ENCODE measurements at places on chromosomes 3 and 15.
A peak's percentile ranks its signal among the peaks of the same experiment; 100 is the strongest.

GRCh38 chr3:37751016-37751415 is 110.7 kb upstream of the CTDSPL start:
- no peak for DNase-seq

- DNase-seq: peak; percentile 64
These were observed 125.8 kb downstream of the TNIK start for GRCh38 chr3:171334465-171334811.

GRCh38 chr3:124210899-124211298 is 219.0 kb upstream of the ROPN1 start:
- no peak for DNase-seq

GRCh38 chr15:63494408-63494807 is 10.0 kb upstream of the USP3 start:
- no peak for DNase-seq

DNA sequence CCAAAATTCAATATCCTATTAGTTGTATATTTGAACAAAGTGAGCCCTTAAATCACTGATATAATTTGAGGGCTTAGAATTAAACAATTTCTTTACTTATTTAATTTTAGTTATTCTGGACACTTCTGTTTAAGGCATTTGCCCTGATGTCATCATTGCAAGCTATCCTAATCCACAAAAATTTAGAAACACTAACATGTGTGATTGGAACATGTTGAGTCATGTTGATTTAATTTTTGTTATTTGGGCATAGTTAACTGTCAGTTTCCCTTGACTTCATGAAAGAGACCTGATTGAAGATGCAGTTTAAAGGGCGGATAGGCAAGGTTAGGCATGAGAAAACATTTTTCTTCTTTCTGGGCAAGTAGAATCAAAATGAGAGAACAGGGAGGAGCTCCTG is 682.6 kb downstream of the ROBO1 start:
- DNase-seq: no peak

DNA sequence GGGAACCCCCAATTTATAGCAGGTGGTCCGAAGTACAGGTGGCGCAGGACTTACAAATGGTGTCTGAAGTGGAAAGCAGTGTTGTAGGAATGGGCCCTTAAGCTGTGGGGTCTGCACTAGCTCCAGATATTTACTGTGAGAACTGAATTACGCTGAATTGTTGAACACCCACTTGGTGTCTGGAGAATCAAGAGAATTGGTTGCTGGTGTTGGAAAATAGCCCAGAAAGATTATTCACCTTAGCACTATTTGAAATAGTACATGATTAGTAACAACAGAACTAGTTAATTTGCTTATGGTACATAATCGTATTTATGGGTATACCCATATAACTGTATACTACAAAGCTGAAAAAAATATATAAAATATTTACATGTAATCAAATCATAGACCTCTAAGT is 64.8 kb downstream of the ADAM10 start:
- no peak for DNase-seq

GRCh38 chr3:18744472-18744871 is 319.3 kb upstream of the SATB1 start:
- no peak for DNase-seq

DNA sequence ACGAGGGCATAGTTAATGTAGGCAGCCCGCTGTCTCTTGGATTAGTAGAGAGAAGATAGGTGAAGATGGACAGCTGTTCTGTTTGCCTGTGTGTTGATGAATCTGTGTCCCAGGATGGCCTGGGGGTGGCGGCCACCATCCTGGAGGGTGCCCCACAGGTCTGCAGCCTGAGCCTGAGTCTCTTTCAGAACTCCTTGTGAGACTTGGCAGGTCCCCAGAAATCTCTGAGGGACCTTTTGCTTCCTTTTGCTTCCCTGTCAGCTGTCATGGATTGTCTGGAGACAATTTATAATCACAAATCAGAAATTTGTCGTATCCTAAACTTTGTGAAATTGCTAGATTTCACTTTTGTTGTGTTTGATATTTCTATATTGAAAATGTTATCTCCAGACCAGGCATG is 17.4 kb downstream of the FAN1 start:
- no peak for DNase-seq

DNA sequence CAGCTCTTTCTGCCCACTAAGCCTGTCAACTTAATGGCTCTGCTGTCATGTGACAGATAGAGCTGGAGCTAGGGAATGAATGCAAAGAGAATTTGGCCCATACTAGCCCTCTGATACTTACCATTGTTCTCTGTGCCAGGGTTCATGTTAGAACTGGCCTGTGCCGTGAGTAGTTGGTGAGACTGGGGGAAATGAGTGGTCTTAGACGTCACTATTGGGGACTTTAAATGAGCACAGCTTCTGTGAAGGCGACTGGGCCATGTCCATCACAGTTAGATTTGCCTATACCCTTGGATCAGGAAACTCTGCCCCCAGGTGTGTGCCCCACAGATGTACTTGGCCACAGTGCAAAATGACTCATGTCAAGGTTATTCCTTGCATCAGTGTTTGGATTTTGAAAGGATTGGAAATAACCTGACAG is 124.9 kb downstream of the PTPRG start:
- DNase-seq: no peak

DNA sequence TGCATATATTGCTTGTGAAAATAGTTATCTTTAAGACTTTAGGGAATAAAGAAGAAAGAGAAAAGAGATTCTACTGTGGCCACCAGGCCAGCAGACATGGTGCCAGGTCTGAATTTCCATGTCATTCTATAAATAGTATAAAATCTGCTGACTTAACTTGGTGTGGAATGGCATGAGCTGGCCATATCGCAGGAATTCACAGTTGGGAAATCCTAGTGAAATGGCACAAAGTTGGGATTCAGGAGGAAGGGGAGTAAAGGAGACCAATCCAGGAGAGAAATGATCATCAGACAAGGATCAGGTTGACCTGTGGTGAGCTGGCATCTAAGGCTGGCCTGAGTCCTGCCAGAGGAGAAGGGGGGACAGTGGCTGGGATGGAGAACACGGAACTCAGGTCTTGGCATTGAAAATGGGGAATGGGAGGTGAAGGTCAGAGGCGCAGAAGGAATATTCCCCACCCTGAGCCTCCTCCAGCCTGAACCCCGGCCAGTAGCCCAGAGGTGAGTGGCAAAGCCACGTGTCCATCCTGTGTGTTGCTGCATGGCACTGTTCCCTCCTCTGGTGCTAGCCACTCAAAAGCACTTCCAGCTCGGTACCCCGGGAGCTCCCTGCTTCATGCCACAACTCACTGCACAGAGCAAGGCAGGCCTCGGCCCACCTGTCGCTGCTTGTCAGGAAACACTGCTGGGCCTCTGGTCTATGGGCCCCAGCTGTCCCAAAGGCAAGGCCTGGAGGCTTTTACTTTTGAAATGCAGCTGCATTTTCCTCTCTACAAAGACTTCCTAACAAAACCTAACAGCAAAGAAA is 51.4 kb downstream of the SSUH2 start:
- DNase-seq: no peak

DNA sequence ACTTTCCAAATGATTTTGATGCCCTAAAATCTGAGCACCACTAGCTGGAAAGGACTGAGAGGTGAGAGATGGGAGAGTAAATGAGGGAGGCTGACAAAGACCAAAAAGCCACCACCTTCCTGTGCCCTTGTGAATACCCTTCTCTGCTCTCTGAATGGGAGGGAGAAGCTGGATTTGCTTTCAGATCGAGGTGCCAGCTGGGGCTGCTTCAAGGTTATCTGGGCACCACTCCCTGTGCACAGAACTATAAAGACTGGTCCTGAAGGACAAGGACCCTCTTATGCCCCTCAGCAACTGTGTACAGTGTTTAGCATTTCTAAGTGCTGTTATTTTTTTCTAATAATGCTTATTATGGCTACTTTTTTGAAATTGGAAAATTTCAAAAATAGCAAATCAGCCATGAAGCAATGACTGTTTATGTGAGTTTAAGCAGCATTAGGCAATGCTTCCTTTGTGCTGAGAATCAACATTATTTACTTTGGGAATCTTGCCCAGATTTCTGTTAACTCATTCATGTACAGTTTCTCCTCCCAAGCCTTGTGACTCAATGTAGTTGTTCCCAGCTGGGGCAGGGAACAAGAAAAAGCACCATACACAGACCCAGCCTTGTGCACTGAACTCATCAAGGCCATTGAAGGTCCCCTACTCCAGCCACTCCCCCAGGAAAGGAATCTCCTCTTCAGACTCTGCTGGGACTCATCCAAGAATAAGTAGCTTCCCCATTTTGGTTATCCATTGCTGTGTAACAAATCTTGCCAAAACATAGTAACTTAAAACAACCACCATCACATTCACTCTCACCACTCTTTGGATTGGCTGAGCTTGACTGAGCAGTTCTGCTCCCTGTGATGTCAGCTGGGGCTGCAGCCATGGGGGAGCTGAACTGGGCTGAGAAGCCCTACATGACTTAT is 37.3 kb upstream of the CDV3 start:
- DNase-seq: no peak

- no peak for DNase-seq
These were observed 138.9 kb upstream of the COL8A1 start for GRCh38 chr3:99499235-99500158.

- DNase-seq: no peak
These were observed 67.6 kb upstream of the ETV5 start for GRCh38 chr3:186176373-186176990.

GRCh38 chr3:86381247-86381646 is 609.7 kb downstream of the VGLL3 start:
- DNase-seq: no peak

- no peak for DNase-seq
These were observed 822 bp upstream of the FBN1 start for GRCh38 chr15:48646331-48646730.

- no peak for DNase-seq
These were observed 67.0 kb downstream of the ISG20 start for GRCh38 chr15:88705769-88706165.

GRCh38 chr3:102715030-102715697 is 280.3 kb downstream of the ZPLD1 start:
- no peak for DNase-seq

Data from lower lobe of right lung (tissue), 2 donors.